ENCODE measurements at places on chromosomes 4 and X.

DNA sequence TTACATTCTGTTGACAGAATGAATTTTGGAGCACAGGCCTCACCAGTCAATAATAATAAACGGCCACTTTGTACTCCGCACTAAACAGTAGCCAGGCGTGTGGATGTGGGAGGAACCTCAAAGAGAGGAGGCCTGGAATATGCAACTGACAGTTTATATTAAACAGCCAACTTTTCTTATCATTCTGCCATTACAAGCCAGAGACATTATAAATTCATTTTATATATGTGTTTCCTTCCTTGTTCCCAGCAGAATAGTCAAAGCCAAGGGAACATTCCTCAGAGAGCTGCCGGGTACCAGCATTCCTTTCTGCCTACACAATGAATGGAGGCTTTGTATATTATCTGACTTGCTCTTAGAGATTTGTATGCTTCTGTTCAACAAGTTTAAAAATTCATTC, 436.5 kb upstream of the FTHL17 start:
- DNase-seq = no peak

- DNase-seq = no peak
Measured at GRCh38 chrX:23699636-23700194, 32.4 kb downstream of the PRDX4 start.

DNA sequence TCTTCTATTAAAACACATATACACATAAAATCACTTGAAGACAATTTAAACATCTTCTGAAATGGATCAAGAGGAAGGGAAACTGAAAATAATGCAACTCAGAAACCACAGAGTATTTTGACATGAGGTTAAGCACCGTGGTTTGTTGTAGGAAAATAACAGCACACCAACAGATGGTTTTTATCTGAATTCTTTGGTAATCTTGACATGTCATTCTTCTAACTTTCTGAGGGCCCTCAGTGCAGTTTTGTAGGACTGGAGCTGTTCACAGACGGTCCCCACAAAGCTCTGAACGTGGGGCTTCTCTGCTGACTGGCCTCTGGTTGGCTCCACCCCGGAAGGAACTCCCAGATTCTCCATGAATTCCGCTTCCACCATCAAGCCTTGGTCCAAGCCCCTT, 16.0 kb upstream of the TLR8 start:
- no peak for DNase-seq

GRCh38 chrX:111568817-111569216, 57.4 kb downstream of the SERTM2 start:
- DNase-seq = no peak

- no peak for DNase-seq
Measured at GRCh38 chr4:53686521-53686920, 95.2 kb upstream of the LNX1 start.

- no peak for DNase-seq
Measured at GRCh38 chrX:10054396-10054795, 87.2 kb downstream of the CLDN34 start.

GRCh38 chrX:2933125-2933900, 4.2 kb upstream of the ARSD start:
- no peak for DNase-seq

DNA sequence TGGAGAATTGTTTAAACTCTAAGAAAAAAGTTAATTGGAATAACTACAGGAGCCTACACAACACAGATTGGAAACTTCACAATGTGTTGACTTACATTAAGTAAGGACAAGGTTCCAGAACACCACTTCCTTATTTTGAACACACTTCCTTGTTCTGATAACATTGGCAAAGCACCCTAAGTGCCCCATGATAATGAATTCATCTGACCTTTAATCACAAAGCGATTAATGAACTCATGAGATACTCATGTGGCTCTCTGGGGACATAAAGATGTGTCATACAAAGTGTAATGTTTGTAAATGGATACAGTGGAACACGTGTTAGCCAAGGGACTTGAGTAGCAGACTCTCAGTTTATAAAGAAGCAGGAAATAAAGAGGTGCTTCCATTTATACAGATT, 69.0 kb upstream of the ATOH1 start:
- no peak for DNase-seq

DNA sequence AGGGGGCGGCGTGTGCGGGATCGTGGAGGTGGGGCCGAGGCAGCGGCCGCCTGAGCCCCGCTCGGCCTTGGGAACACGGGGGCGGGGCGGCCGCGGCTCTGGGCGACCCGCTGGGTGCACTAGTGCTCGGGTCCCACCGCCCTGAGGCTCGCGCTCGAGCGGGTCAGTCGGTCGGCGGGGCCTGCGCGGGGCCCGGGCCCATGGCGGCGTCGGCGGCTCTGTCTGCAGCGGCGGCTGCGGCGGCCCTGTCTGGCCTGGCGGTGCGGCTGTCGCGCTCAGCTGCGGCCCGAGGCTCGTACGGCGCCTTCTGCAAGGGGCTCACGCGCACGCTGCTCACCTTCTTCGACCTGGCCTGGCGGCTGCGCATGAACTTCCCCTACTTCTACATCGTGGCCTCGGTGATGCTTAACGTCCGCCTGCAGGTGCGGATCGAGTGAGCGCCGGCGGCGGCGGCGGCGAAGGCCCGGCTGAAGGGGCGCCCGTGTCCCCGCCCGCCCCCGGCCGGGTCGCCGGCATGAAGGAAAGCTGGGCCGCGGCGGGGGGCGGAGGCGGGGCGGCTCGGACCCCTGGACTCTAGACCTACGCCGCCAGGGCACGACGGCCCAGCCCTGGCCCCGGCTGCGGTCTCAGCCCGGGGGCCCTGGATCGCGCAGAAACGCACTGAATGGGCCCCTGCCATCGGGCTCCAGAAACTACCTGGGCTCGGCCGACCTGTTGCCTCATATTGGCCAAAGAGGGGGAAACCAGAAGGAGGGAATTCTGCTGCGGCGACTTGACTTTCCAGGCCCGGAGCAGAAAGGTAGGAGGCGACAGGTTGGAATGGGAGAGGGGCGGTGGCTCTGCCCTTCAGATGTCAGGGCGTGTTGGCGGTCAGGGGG, at the start of gene SMIM10L2A:
Gene SMIM10L2A (plus strand): TSS at position 13 of the 878 bp plus-strand sequence. CDS start 188 bp downstream, at position 201.
- DNase-seq = no peak

DNA sequence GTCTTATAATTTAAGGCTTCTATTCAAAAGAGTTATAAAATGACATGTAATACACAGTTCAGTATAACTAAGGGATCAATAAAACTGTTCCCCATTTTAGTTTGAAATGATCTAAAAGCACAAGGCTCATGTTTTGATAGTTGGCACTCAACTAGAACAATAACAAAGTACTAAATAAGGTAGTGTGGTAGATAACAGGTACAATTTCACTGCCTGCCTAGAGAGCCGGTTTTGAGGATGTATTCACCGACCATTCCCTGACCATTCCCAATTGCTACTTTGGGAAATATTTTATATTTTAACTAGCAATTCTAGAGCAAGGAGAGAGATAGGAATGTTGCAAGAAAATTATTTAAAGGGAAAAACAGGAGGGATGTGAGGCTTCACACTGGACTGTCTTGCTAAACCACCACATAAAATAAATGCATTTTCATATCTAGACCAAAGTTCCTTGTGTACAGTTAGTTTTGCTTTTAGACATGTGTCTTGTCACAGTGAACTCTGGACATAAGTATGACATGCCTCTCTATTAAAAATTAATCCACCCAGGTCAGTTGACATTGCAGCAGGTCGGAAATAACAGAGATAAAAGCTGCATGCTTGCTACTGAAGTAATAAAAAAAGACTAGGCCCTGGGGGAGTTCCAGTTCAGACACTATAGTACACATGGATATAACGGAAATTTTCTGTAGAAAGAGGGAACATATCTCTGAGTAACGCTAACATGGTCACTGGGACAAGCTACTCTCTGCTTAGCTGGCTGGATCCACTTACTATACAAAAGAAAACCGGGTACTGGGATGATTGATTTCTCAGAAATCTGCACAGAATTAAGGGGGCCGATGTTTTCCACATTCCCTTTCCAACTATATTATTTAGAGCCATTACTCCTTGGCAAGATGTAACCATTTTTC, 56.3 kb upstream of the NAP1L5 start:
- DNase-seq = no peak

GRCh38 chr4:102809190-102809589, 18.2 kb downstream of the UBE2D3 start:
- no peak for DNase-seq

DNA sequence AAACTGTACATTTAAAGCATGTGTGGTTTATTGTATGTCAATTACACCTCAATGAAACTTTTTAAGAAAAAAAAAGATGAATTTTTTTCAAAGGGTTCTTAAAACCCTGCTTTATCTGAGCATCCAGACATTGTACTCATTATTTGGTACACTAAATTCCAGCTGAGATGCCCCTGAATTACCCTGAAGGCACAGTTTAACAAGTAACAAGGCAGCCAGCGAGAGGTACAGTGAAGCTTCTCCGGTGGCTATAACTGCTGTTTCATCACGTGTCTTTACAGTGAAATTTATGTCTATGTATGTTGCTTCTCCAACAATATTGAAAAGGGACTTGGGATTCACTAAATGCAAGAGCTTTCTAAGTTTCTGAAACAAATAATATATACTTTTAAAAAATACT, 15.8 kb downstream of the SLC7A11 start:
- no peak for DNase-seq

GRCh38 chr4:114180481-114180880, 201.0 kb upstream of the ARSJ start:
- no peak for DNase-seq

DNA sequence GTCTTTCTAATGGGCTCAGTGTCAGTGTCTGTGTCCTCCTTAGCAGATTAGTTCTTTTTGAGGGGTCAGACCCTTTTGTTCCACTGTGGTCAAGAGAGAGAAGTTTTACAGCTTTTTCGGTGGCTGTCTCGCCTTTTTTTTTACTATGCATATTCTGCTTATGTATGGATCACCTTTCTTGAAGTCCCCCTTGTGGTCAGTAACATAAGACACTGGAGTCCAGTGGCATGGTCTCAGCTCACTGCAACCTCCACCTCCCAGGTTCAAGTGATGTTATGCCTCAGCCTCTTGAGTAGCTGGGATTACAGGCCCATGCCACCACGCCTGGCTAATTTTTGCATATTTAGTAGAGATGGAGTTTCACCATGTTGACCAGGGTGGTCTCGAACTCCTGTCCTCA, 54.0 kb upstream of the PGRMC2 start:
- no peak for DNase-seq

DNA sequence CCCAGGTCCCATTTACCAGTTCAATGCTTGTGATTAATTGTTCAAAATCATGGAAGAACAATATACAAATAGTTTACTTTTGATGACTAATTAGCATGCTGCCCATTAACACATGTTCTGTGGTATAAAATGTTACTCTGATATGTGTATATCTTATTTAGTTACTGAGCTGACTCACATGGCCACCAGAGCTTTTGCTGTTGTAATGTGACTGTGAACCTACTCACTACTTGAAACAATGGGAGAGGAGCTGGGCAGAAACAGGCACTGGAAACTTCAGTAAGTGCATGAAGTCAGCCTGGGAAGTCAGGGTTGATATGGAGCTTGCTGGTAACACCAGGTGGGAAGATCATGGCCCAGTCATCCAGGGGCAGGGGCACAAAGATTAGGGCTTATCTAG, 72.7 kb upstream of the MAD2L1 start:
- no peak for DNase-seq

DNA sequence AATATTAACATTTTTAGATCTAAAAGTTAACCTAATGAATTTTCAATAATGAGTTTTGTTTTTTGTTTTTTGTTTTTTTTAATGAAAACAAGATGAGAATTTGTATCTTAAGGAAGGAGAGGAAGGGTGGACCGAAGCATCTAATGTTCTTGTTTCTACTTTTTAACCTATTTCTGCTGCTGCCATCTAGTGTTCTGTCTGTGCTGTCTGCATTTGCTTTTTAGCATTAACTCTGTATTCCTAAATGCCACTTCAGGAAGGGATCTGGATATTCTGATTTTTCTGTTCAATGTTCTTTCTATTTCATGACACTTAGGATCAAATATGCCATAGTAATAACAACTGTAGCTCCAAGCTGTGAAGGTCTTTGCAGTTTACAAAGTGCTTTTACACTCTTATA, 161.7 kb downstream of the BRWD3 start:
- no peak for DNase-seq

GRCh38 chr4:141102367-141102766, 30.9 kb downstream of the RNF150 start:
- no peak for DNase-seq

GRCh38 chr4:4481399-4481994, 60.4 kb downstream of the STX18 start:
- no peak for DNase-seq

DNA sequence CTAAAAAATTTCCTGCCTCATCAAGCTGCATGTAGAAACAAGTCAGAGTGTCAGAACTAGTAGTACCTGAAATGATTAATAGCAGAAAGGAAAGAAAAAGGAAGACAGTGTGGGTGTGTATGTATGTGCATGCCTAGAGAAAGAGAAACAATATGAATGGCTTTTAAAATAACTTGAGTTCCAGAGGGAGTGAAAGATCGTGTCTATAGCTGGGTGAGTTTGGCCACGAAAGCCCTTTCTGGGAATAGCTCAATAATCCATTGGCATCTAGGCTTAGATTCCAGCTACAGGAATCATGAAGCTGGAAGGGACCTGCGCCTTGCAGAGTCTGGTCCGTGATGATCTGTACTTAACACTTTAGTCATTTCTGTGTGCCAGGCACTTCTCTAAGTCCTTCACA, 195.6 kb downstream of the RAPGEF2 start:
- DNase-seq = no peak

DNA sequence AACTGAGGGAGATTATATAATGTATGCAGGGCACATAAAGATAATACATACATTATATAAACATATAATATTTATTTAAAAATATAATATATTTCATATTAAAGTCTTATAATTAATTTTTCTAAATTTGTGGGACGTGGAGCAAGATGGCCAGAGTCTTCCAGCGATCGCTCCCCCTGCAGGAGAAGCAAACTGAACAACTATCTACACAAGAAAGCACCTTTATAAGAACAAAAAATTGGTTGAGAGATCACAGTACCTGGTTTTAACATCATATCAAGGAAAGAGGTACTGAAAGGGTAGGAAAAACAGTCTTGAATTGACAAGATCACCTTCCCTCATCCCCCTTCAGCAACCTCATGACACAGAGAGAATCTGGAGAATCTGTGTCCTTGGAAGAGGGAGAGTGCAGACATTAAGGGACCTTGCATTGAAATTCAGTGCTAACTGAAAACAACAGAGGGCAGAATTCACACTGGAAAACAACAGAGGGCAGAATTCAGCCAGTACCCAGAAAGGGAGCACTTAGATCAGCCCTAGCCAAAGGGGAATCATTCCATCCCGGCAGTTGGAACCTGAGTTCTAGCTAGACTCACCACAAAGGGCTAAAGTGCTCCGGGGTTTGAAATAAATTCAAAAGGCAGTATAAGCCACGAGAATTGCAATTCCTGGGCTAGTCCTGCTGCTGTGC, 262.5 kb upstream of the NDST3 start:
- DNase-seq = no peak

GRCh38 chr4:179163147-179163546, 1720.9 kb upstream of the AGA start:
- no peak for DNase-seq

- no peak for DNase-seq
Measured at GRCh38 chrX:68409194-68409593, 24.1 kb downstream of the OPHN1 start.

GRCh38 chr4:44623676-44624075, 27.7 kb downstream of the YIPF7 start:
- DNase-seq = no peak

Measured in KG1 (cell line).